GM18507 (cell line): ENCODE measurements at places on chromosomes 4 and X.

- no peak for DNase-seq
These were observed 56.7 kb downstream of the ANK2 start for GRCh38 chr4:113106108-113106507.

- DNase-seq, result no peak
These were observed 75.6 kb downstream of the GPR143 start for GRCh38 chrX:9690046-9690445.

- DNase-seq, result no peak
These were observed 11.9 kb downstream of the HSD17B13 start for GRCh38 chr4:87310691-87311335.

- DNase-seq, result no peak
These were observed 54.3 kb upstream of the MAGEB2 start for GRCh38 chrX:30161043-30161442.

- no peak for DNase-seq
These were observed 47.7 kb downstream of the RPS6KA3 start for GRCh38 chrX:20218836-20219505.

DNA sequence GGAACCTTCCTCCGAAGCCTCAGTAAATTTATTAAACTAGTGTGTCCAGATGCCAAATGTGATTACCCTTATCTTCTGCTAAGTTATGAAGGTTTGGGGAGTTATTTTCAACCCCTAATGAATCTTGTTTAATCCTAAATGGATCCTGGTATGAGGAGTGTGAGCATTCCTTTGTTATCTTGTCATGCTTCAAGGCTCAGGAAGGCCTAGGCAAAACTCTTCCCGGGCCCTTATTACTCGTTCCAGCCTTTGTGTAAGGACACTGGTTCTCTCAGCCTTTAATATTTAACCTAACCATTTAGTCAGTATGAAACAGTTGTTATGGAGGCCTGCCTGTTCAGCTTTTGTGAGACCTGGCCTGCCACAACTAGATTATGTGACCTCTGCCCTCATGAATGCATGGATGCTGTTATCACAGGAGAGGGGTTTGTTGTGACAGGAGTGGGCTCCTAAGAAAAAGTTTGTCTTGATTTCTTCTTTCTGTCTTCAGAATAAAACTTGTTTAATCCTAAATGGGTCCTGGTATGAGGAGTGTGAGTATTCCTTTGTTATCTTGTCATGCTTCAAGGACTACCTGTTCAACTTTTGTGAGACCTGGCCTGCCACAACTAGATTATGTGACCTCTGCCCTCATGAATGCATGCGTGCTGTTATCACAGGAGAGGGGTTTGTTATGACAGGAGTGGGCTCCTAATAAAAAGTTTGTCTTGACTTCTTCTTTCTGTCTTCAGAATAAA is 181.7 kb downstream of the SLC39A8 start:
- no peak for DNase-seq

GRCh38 chr4:26028793-26029567 is 115.0 kb downstream of the SMIM20 start:
- DNase-seq, result peak; percentile 61

GRCh38 chrX:118878977-118879376 is 55.4 kb downstream of the ZCCHC12 start:
- DNase-seq, result no peak

DNA sequence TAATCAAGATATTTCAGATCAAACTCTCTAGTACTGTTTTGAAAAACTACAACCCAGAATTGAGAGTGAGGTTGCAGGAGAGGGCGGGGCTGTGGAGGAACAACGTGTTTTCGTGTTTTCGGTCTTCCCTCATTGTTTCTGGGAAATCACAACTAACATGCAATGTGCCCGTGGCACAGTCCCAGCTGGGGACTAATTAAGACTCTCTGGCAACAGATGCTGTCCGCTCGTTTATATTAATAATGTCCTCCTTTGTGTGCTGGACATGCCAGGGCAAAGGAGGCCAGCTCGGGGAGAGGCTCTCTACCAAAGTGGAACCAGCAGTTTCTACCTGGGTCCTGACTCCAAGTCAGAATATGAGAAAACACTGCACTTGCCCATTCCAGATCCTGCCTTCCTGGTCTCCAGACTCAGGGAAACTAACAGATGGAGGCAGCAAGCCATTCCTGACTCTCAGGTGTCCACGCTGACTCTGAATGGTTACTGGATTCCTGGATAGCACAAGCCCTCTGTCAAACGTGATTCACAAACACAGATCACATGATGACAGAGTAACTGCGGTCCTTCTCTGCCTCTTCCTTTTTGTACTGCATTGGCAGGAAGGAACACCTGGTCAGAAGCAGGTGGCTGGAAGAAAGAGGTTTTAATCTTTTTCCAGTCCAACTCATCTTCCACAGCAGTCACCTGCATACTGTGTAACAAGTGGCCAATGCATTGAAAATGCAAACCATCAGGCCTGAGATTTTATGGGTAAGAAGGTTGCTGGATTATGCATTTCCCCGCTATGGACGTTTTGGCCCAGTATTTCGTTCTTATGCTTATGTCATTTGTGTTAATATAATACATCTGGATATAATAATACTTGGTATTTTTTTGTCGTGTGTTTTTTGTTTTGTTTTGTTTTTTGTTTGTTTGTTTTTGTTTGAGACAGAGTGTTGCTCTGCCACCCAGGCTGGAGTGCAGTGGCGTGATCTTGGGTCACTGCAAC is 65.0 kb downstream of the COQ2 start:
- no peak for DNase-seq

DNA sequence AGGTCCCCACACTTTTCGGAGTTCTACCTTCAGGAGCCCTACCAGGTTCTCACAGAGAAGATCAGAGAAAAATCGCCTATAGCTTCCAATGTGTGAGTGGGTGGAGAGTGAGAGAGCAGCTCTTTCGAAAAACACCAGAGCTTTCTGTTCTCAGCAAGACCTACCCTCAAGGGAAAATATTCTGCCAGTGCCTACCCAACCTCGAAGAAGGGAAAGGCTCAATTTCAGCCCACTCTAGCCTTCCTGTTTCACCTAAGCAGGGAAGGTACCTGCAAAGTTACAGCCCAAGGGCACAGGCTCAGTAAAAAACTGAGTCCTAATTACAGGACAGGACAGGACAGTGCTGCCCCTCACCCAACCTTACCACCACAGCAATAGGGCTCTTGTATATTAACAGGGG is 104.0 kb upstream of the WDR17 start:
- DNase-seq, result no peak

DNA sequence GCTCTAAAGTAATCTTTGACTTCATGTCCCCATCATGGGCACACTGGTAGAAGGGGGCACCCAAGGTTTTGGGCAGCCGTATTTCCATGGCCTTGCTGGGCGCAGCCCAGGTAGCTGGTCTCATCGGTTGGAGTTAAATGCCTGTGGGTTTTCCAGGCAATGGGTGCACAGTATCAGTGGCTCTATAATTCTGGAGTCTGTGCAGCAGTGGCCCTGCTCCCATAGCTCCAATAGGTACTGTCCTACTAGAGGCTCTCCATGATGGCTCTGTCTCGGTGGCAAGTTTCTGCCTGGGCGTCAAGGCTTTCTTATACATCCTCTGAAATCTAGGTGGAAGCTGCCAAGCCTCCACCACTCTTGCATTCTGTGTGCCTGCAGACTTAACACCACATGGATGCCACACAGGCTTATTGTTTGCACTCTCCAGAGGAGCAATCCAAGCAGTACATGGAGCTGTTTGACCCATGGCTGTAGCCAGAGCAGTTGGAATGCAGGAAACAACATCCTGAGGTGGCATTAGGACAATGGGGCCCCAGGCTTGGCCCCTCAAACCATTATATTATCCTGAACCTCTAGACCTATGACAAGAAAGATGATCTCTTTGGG is 60.5 kb upstream of the UGT8 start:
- DNase-seq, result no peak

DNA sequence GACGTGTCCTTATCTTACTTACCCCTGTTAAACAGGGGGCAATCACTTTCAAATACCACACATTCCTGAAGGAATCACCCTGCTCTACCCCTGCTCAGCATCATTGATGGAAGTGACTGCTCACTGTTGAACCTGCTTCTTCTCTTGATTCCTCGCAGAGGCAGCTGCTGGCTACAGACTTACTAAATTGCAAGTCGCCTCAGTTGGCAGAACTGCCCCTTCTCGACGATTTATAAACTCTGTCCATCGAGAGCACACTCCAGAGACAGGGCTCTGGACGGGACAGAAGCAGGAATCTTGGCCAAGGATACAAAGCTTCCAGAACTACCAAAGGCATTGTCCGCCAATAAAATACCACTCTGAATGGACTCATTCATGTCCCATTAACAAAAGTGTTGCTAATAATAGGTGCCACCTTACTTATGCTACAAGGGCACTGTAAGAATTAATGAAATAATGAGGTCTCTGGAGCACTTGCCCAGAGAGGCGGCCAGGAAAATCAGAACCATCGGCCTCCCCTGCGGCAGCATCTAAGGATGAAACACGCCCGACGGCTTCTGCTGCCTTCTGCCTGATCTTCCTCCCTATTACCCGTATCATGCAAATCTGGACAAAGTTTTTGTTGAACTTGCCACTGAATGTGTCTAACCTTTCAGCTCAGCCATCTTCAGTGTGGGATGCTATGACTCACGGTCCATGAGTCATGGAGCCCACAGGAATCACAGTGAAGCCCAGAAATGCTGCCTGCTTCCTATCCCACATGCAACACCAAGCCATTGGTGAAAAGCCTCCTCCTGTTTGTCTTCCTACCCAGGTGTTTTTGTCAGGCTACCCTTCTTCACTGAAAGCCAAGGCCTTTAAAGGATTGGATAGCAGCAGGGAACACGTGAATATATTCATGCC is 164.9 kb downstream of the MAML3 start:
- DNase-seq, result no peak

DNA sequence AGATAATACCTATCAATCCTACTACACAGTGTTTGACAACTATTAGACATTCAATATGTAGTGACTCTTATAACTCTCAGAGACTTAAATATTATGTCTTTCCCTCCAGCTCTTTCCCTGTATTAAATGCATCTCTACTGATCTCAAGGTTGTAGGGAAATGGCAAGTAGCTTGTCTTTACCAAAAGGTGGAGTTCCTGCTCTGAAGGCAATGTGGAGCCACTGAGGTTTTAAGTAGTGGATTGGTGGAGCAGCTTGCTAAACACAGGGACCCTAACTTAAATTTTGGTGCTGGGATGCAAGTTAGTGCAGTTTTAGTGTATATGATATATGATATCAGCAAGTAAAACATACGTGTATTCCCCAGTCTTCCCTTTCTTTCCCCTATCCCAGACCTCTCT is 13.1 kb downstream of the FNIP2 start:
- no peak for DNase-seq

DNA sequence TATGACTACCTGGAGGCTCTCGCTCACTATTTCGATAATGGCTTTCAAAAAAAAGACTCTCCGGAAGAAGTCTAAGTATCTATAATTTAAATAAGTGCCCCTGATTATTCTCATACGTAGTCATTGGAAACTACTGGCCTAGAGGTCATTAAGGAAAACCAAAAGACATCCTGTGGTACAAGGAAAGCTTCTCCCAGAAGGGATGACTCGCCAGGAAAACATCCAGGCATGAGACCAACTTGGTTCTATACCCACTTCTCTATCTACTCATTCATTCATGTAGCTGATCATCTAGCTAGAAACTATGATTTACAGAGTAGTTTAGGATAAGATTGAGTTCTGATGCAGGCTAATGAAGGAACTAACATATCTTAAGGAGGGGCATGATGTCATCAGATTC is 37.7 kb downstream of the SOX3 start:
- DNase-seq, result no peak

DNA sequence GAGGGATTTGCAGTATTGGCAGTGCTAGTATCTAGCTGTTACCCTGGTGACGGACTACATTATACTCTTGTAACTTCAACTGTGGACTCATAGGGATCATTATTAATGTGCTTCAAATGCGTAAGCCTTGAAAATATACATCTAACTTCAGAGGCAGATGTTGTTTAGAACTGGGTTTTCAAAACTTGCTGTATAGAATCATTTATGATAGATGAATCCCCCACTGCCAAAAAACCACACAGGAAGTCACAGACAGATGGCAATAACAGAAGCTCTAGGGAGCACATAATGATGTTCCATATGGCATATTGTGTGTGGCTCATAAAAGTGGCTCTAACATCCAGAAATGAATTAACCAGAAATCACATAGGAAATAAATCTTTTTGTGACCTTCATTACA is 62.3 kb upstream of the RELL1 start:
- no peak for DNase-seq

- no peak for DNase-seq
These were observed 61.4 kb downstream of the TNIP2 start for GRCh38 chr4:2694691-2695090.

DNA sequence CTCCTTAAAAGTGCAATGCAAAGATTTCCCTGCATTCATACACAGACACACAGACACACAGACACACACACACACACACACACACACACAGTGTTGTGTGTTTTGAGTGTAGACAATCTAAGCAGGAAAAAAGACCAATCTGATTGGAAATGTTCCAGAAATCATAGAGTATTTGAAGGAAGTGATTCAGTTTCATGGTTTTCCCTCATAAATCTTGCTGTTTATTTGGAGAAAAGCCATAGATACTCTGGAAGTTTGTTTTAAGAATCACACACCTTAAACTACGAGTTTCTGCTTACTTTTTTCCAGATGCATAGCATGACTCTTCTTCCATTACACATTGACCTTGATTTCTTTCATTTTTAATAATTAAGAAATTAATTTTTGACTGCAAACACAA is 298.5 kb upstream of the BMP3 start:
- no peak for DNase-seq

DNA sequence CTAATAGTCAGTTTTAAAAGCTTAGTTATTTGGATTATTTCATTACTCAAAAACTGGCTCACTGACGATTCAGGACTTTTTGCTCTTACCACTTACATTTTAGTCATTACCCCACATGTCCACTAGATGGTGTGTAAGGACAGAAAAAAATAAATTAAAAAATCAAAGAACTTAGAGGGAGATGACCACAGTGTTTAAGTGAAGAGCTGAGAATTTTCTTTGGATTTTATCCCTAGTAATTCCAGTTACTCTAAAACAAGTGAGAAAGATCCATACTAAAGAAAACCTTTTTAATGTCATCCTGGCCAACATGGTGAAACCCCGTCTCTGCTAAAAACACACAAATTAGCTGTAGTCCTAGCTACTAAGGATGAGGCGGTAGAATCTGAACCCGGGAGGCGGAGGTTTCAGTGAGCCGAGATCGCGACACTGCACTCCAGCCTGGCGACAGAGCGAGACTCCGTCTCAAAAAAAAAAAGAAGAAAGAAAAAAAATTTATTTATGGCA is 26.4 kb upstream of the TMPRSS11B start:
- no peak for DNase-seq

GRCh38 chr4:128823025-128823661 is 13.6 kb downstream of the JADE1 start:
- no peak for DNase-seq

- no peak for DNase-seq
These were observed 167.1 kb downstream of the EFNB1 start for GRCh38 chrX:68995780-68996551.

- no peak for DNase-seq
These were observed 225.8 kb downstream of the GABRG1 start for GRCh38 chr4:45897946-45898585.

- DNase-seq, result no peak
These were observed 62.2 kb downstream of the SH3RF1 start for GRCh38 chr4:169208516-169208915.

GRCh38 chr4:95288552-95288951 is 260.2 kb downstream of the UNC5C start:
- no peak for DNase-seq
